ENCODE measurements at places on chromosomes 16 and 17. TPM values are rescaled to one million over a fixed set of nuclear protein-coding genes. Genes with fewer than 3 reads are reported as not detected.

GRCh38 chr17:4987767-4988567 is 492 bp upstream of the CAMTA2 start:
- DNase-seq: no peak
- no peaks in the 10 kb centered on the region for H3K27me3 ChIP-seq
- H3K27ac ChIP-seq: peak overlapping the region; percentile 49
- H3K36me3 ChIP-seq: no peaks in the 10 kb centered on the region
- peak overlapping the region; percentile 79 for H3K4me3 ChIP-seq

DVL2 gene
- total RNA-seq: 34.4 TPM

PRR35 gene
- total RNA-seq: 0.09 TPM

DNA sequence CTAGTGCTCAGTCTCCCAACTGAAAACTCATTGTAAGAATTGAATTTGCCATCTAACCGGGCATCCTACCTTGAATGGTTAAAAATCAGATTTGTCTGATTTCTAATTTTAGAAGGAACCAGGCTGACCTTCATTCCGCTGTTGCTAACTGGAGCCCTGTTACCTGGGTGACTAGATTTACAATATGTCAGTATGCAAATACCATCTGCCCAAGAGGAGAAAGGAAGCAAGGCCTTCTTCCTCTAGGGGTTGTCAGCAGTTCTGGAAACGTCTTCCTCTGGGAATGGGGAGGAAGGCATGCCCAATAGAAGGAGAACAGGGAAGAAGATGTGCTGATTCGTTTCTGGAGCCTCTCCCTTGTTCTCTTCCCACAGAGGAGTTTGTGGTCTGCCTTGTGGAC is 137.9 kb downstream of the PITPNC1 start:
- no peak for DNase-seq
- H3K4me3 ChIP-seq: no peak overlapping the region
- H3K4me1 ChIP-seq: no peaks in the 10 kb centered on the region
- H3K36me3 ChIP-seq: no peaks in the 10 kb centered on the region
- no peaks in the 10 kb centered on the region for H3K27me3 ChIP-seq

- no peaks in the 10 kb centered on the region for H3K36me3 ChIP-seq
- no peaks in the 10 kb centered on the region for H3K4me1 ChIP-seq
- no peak overlapping the region for H3K27ac ChIP-seq
- no peak overlapping the region for H3K4me3 ChIP-seq
- H3K27me3 ChIP-seq: peaks cover 10% of the 10 kb centered on the region
Observed at GRCh38 chr17:61422869-61423268, 23.2 kb downstream of the TBX2 start.

DYNLL2 gene
- total RNA-seq: 24.9 TPM

DNA sequence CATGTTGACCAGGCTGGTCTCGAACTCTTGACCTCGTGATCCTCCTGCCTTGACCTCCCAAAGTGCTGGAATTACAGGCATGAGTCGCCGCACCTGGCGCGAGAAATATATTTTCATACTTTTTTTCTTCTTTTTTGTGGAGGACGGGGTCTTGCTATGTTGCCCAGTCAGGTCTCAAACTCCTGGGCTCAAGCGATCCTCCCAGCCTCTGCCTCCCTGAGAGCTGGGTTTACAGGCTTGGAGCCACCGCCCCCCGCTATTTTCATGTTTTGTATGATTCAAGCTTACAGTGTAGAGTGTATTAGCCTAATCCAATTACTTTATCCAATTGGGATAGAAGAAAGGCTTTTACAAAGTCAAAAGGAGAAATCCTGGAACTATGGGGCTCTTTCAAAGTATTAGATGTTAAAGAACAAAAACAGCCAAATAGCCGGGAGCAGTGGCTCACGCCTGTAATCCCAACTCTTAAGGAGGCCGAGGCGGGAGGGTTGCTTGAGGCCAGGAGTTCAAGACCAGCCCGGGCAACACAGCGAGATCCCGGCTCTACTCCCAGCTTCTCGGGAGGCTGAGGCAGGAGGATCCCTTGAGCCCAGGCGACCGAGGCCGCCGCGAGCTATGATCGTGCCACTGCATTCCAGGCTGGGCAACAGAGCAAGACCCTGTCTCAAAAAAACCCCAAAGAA is 1.4 kb upstream of the MAP1LC3B start:
- peaks cover 18% of the 10 kb centered on the region for H3K4me1 ChIP-seq
- H3K4me3 ChIP-seq: no peak overlapping the region
- no peaks in the 10 kb centered on the region for H3K36me3 ChIP-seq
- DNase-seq: no peak
- H3K27ac ChIP-seq: peak overlapping the region; percentile 86

CCL18 gene
- not detected for total RNA-seq

PLXDC1 gene
- 8.9 TPM for total RNA-seq

- H3K27me3 ChIP-seq: no peaks in the 10 kb centered on the region
- no peak overlapping the region for H3K4me3 ChIP-seq
- H3K36me3 ChIP-seq: peaks cover 46% of the 10 kb centered on the region
- peaks cover 6% of the 10 kb centered on the region for H3K4me1 ChIP-seq
- H3K27ac ChIP-seq: no peak overlapping the region
Observed at GRCh38 chr17:58344047-58344790, 7.8 kb downstream of the SUPT4H1 start.

GRCh38 chr17:38724337-38724988 is 5.7 kb upstream of the CISD3 start:
- H3K27ac ChIP-seq: no peak overlapping the region
- H3K4me3 ChIP-seq: no peak overlapping the region
- peaks cover 3% of the 10 kb centered on the region for H3K4me1 ChIP-seq

HOXB7 gene
- total RNA-seq: not detected

GRCh38 chr17:38361694-38362465 is 10.2 kb downstream of the SOCS7 start:
- no peak overlapping the region for H3K27ac ChIP-seq
- H3K4me3 ChIP-seq: no peak overlapping the region
- H3K36me3 ChIP-seq: no peaks in the 10 kb centered on the region
- H3K27me3 ChIP-seq: no peaks in the 10 kb centered on the region

ZSCAN10 gene
- total RNA-seq: 0.22 TPM

HP gene
- not detected for total RNA-seq

BEAN1 gene
- 2.1 TPM for total RNA-seq

TBX21 gene
- not detected for total RNA-seq

GRCh38 chr17:37494971-37495370 is 5.3 kb downstream of the DUSP14 start:
- H3K4me1 ChIP-seq: peaks cover 32% of the 10 kb centered on the region
- no peak overlapping the region for H3K4me3 ChIP-seq
- peaks cover 2% of the 10 kb centered on the region for H3K36me3 ChIP-seq
- DNase-seq: no peak
- H3K27me3 ChIP-seq: no peaks in the 10 kb centered on the region

DNA sequence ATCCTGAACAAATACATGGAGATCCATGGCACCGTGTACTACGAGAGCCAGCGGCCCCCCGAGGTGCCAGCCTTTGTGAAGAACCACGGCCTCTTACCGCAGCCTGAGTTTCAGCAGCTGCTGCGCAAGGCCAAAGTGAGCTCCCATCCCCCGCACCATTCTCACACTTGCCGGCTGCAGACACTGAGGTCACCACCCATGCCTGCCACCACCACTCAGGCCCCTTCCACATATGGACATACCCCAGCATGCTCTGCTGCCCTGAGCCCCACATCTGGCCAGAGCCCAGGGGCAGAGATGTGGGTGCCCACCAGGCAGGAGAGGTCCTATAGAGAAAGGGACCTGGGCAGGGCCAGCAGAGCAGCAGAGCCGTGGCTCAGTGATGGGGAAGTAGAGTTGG is 69.8 kb downstream of the MGAT5B start:
- H3K36me3 ChIP-seq: no peaks in the 10 kb centered on the region
- H3K4me3 ChIP-seq: no peak overlapping the region
- DNase-seq: no peak
- H3K4me1 ChIP-seq: peaks cover 11% of the 10 kb centered on the region

DNA sequence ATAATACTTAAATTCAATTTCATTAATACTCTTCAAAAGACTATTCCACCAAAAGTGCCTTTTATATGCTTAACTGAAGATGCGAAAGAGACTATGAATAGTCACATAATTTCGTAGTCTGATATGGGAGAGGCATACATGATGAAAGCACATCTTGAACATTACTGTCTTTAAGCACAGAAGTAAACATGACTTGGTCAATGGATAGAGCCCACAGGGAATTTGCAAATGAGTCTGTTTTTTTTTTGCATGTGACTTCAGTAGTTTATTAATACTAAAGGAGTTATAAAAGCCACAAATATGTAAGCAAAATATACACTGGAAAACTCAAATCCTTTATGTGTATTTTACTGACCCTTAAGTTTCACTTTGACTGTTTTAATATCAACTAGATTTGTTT is 15.9 kb downstream of the ADPRM start:
- DNase-seq: no peak
- no peaks in the 10 kb centered on the region for H3K4me1 ChIP-seq
- no peak overlapping the region for H3K27ac ChIP-seq
- H3K4me3 ChIP-seq: no peak overlapping the region

DNA sequence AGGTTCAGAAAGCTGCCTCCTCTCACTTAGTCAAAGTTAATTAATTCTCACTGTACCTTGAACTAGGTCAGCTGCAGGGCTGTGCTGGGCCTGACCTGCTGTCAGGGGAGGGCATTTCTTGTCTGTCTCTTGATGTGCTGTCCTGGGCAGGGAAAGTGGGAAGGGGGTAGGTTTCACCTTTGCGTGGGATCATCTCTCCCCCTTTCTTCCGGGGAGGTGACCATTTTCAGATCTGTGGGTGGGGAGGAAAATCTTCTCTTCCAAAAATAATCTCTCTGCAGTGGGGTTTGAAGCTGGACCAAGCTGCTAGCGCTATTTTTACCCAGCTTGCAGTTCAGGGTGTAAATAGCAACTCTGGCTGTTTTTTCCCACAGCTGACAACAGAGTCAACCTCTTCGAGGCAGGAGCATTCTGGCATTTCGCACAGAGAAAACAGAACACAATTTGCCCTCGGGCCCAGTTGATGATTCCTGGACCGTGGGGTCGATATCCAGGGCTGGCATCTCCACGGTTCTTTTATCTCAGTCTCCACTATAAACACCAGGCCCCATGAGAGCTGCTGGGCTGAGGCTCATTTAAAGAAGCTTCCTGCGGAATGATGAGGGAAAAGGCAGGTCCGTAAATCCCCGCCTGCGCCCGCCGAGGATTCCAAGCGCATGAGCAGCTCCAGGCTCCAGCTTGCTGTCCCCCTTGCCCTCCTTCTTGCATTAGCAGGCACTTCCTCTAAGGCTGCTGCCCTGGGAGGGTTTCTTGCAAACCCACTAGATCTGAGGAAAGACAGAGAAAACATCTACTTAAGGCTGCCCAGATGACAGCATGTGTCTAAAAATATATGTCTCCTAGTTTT is 93.9 kb downstream of the YPEL2 start:
- no peak for DNase-seq
- peak overlapping the region; percentile 19 for H3K27ac ChIP-seq
- no peak overlapping the region for H3K4me3 ChIP-seq
- no peaks in the 10 kb centered on the region for H3K27me3 ChIP-seq
- peaks cover 31% of the 10 kb centered on the region for H3K4me1 ChIP-seq

DNA sequence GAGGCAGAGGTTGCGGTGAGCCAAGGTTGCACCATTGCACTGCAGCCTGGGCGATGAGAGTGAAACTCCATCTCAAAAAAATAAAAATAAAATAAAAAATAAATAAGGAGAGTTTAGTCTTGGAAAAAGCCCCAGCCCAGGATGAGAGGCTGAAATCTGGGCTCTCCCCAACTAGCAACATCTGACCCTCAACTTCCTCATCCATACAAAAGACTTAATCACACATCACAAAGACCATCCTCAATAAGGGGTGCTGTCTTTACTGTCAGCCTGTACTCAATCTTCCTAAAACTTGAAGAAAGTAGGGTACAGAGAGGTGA is 11.4 kb upstream of the SLC4A1 start:
- peaks cover 20% of the 10 kb centered on the region for H3K4me1 ChIP-seq
- H3K36me3 ChIP-seq: no peaks in the 10 kb centered on the region
- H3K4me3 ChIP-seq: no peak overlapping the region
- no peak overlapping the region for H3K27ac ChIP-seq

MT1E gene
- 11.9 TPM for total RNA-seq

DNA sequence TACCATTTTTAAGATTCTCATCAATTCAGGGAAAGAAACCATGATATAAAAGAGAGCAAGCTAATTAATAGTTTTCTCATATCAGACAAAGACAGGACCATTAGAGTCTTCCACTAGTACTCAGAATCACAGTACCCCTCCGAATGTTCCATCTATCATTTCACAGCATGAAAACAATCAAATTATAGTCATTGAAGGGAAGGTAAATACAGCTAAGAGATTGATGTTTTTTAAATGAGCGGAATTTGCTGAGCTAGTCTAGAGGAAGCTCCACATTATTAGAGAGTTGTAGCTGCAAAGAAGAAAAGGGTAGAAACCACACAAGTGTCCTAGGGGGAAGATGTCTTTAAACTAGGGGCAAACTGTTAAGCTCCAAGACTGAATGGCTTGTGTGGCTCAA is 808.9 kb downstream of the CDH11 start:
- H3K4me3 ChIP-seq: no peak overlapping the region
- H3K36me3 ChIP-seq: no peaks in the 10 kb centered on the region
- H3K4me1 ChIP-seq: no peaks in the 10 kb centered on the region
- no peaks in the 10 kb centered on the region for H3K27me3 ChIP-seq
- H3K27ac ChIP-seq: no peak overlapping the region

- H3K27me3 ChIP-seq: no peaks in the 10 kb centered on the region
- H3K4me3 ChIP-seq: no peak overlapping the region
- H3K27ac ChIP-seq: no peak overlapping the region
- no peaks in the 10 kb centered on the region for H3K4me1 ChIP-seq
- DNase-seq: no peak
- H3K36me3 ChIP-seq: no peaks in the 10 kb centered on the region
Observed at GRCh38 chr16:24499193-24499814, 40.1 kb upstream of the RBBP6 start.

DNA sequence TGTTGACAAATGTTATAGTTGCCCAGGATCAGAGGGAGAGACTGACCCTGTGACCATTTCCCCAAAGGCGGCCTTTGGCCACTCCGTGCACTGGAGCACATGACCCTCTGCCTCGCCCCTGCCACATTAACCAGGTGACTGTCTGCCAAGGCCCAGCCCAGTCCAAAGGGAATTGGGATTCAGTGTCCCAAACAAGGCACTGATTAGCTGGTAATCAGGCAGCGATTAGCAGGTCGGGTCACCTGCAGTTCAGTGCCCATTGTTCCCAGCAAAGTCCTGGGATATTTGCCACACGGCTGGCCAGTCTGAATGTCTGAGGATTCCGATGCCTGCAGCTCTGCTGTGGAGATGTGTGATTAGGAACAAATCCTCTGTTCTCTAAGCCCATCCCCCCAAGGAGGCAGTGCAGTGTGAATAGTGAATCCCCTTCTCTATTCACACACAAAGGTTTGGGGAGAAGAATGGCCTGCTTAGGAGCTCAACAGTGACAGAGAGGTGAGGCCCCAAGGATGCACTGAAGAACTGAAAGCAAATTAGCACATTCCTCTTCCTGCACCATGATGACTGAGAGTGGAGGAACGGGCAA is 123.1 kb upstream of the MAF start:
- no peaks in the 10 kb centered on the region for H3K27me3 ChIP-seq
- no peak overlapping the region for H3K4me3 ChIP-seq
- H3K4me1 ChIP-seq: no peaks in the 10 kb centered on the region
- H3K36me3 ChIP-seq: no peaks in the 10 kb centered on the region

- H3K36me3 ChIP-seq: no peaks in the 10 kb centered on the region
- H3K27me3 ChIP-seq: no peaks in the 10 kb centered on the region
- no peak for DNase-seq
Observed at GRCh38 chr16:67001726-67002125, 13.3 kb downstream of the CES4A start.
